ENCODE measurements at places on chromosomes 11 and 22.

DNA sequence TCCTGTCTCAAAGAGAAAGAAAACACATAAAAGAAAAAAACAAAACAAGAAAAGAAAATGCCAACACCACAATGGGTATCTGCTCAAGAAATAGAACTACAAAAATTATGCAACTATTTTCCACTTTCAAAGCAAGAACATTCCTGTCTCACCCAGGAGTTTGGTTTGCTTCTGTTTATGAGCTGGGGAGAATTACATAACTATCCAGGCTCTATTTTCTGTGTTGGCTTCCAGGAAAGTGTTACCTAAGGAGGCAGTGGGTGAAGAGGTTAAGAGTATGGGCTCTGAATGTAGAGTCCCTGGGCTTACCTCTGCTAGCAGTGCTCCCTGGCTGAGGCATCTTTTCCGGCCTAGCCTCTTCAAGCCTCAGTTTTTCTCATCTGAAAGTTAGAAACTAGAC, 426.7 kb downstream of the MIAT start:
- DNase-seq, result no peak

- no peak for DNase-seq
Measured at GRCh38 chr11:41446107-41446506, 13.3 kb downstream of the LRRC4C start.

- no peak for DNase-seq
Measured at GRCh38 chr11:118099838-118100556, 13.2 kb upstream of the SMIM35 start.

DNA sequence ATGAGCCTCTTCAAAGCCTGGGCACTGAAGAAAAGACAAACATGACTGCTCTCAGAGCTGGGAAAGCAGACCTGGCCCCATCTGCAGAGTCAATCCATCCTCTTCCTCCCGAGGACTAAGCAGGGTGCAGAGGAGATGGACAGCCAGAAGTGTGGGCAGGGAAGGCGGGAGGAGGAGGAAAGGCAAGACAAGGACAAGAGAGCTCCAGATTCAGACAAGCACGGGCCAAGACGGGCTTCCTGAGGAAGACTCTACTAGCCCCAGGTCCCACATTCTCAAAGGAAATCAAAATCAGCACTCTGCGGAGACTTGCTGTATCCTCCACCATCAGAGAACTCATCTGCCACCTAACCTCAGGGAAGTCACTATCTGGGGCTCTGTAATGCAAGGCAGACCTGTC, 28.5 kb downstream of the OPCML start:
- DNase-seq, result no peak

- no peak for DNase-seq
Measured at GRCh38 chr11:45294499-45294898, 8.4 kb upstream of the SYT13 start.

- DNase-seq, result no peak
Measured at GRCh38 chr11:45001466-45002165, 50.9 kb upstream of the TP53I11 start.

DNA sequence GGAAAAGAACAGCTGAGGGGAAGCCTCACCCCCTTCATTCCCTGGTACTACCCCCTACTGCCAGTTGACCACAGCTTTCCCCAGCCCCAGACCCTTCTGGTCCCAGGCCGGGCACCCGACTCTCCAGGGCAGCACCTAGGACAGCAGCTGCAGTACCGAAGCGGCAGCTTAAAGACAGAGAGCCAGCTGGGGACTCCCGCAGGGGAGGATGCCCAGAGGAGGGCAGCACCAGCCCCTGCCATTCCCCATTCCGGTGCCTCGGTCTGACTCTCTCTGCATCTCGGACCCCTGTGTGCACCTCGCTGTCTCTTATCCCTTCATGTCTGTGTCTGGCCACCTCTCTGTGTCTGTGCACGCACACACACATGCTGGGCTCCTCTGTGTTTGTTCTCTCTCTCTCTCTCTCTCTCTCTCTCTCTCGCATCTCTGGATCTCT, 9.4 kb downstream of the IGSF9B start:
- DNase-seq, result peak; percentile 58

DNA sequence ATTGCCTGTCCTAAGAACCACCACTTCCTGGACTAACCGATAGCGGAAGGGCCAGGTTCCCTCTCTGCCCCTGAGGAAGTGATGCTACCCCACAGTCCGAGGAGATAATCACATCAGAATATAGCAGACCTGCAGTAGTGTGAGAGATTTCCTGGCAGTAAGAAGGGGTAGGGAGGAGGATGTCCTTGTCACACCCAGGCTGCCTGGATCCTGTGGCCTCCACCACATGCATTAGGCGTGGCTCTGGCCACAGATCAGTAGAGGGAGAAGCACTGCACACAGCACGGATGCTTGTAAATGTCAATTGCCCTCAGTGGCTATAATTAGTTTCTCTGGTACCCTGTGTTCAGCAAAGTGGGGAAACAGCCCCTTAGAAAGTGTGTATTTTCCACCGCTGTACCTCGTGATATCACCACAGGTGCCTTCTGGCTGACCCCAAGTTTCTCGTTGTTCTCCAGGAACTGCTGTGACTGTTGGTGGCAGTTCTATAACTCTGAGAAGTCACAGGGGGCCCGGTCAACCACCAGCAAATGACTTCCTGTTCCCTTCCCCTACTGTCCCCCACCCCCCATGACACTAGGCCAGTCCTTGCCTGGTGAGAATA, 61.8 kb downstream of the UBASH3B start:
- DNase-seq, result no peak

- DNase-seq, result no peak
Measured at GRCh38 chr11:131354251-131354701, 16.1 kb upstream of the NTM start.
